T-helper 17 cell (primary cell): ENCODE measurements at places on chromosomes 1 and 21.

- no peak for DNase-seq
Measured at GRCh38 chr1:7248549-7249199, 463.4 kb downstream of the CAMTA1 start.

DNA sequence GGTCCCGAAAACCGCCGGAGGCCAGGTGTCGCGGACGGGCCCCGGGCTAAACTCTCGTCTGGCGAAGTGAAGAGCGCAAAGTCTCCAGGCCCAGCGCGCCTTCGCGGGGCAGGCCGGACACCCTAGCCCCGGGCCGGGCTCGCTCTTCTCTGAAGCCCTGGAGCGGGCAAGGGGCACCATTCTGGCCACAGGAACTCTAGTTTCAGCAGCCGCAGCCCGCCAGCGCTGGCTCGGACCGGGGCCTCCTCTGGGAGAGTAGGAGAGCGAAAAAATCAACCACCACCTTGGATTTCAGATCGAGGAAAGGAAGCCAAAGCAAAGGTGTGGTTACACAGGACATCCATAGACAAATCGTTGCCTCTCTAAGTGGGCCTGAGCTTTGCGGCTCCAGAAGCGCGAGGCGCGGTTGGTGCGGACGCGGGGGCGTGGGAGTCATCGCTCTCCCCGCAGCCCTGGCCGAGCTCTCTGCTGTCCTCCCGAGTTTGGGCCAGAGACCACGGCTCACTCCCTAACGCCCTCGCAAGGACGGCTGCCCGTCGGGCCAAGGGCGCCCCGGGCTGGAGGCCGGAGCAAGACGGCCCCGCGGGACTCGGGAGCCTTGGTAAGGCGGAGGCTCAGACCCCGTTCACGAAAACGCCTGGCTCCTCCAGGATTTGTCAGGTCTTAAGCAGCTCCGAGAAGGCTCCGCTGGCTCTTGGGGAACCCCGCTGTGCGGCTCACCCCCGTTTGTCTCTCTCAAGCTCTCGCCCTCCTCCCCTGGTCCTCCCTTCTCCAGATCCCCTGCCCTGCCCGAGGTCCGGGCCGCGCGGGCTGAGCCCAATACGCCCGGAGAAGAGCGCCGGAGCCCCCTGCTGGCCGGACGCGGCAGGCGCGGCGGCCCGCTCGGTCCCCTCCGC lies 132.9 kb upstream of the DPYD start:
- DNase-seq, result peak; percentile 48

DNA sequence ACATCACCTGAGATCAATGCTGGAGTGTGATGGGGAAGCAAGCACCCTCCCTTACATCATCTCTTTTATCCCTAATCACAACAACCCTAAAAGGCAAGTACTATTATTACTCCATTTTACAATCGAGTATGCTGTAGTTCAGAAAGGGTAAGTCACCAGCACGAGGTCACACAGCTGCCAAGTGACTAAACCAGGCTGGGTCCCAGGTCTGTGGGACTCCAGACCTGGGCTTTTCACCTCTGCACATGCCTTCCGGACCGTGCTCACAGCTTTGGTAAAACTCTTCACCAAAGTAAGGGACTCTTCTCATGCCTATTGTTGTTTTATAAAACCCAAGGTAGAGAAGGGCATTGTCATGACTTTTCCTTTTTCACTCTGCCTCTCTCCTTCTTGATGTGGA lies 130.9 kb downstream of the DMRTB1 start:
- no peak for DNase-seq

GRCh38 chr1:172810480-172811175 lies 151.7 kb downstream of the FASLG start:
- DNase-seq, result no peak

GRCh38 chr1:206839857-206840256 lies 25.6 kb upstream of the IL20 start:
- DNase-seq, result no peak

DNA sequence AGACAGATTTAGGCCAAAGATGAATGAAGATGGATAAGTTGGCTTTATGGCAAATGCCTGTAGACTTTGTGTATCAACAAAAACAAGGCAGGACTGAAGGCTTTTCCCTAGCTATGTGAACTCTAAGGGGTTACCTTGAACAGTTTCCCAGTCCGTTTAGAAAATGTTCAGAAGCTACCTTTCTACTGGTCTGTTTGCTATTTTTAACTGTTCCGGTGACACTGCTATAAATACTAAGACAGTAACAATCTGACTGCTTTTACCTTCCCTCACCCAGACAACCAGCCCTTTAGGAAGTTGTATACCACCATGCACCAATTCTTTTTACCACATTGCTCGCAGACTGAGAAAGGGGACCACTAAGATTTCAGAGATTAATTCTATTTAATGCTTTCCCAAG lies 102.2 kb downstream of the PHTF1 start:
- no peak for DNase-seq

- no peak for DNase-seq
Measured at GRCh38 chr1:231605149-231606100, 21.2 kb upstream of the DISC1 start.

DNA sequence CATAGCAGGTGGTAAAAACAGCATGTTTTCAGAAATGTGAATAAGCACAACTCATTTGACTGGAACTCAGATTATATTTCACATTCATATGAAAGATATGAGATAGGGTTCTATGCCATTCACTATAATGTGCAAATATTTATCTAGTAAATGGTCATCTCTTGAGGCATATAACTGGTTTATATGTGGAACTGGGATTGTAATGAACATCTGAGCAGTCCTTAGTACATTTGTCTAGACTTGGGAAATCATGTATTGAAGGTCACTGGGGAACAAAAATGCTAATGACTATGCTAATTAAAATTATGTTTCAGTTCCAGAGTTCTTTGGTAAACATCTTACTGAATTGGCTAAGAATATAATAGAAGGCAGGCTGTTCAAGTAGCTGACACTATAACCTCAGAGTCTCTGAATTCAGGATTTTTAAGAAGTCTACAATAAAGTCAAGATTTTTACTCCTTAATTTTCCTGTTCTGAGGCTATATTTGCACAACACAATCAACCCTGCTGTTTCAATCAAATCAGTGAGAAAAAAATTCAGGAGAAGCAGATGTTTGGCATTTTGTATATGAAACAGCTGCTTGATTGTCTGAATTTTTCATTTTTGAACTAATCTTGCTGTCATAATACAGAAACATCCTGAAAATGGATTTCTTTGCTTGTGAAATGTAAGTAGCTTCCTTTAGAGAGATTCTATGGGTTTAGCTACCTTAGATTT lies 244.8 kb upstream of the RGS18 start:
- DNase-seq, result no peak
